ENCODE measurements at places on chromosomes 4 and X.

DNA sequence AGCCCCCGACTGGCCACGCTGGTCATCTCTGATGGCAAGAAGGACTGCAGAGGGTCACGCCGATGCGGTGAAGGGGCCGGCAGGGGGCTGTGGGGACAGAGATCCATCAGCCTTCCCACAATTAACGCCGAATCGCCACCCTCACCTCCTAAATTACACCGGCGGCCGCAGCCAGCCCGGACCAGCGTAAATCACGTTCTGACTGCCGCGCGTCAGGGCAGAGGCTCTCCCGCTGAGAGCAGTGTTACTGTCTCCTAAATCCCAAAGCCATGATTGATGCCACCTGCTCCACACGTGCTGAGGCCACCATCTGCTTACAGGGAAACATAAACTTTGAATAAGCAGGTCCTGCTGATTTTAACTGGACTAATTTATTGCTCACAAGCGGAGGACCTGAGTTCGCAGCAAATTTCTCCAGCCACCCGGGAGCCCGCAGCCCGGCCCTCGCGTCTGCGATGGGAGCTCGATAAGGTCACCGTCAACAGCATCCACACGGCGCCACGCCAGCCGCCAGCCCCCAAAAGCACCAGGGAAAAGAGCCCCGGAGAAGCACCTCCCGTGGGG, 127.3 kb upstream of the NKX1-1 start:
- no peak for DNase-seq

DNA sequence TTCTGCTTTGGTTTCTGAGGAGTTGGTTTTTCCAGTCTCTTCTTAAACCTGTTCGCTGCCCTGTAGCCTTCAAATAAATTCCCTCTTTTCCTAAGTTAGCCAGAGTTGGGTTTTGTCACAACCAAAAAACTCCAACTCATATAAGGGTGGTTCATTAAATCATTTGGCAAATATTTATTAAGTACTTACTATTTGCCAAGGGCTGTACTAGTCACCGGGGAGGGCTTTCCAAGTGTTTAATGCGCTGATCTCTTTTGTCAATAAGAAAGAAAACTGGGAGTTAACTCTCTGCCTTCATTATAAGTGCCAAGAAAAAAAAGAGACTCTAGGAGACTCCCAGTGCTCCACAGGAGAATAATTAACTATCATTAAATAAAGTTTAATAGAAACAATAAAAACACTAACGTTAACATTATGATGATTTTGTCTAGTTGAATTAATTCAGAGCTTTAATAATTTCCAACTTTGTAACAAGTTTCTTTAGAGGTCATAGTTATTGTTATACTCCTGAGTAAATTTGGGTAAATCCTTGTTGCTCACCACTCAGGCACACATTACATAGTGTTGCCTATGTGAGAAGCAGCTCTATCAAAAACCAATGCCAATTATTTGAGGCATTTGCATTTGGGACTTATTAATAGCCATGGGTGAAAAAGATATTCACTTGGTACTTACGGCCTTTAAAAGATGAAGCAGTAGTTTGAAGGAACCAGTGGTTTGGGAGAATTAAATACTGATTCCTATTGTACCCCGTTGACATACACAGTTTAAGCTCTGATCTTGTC, 122.5 kb upstream of the TEX13D start:
- no peak for DNase-seq

GRCh38 chrX:139121616-139122286, 408.8 kb upstream of the F9 start:
- no peak for DNase-seq

GRCh38 chr4:11049001-11049400, 364.4 kb upstream of the CLNK start:
- DNase-seq = no peak

- DNase-seq = peak; percentile 91
Measured at GRCh38 chrX:115560978-115561604, at the start of gene PLS3. PLS3 (plus strand) TSS chrX:115561174; CDS start chrX:115610251, 49,077 bp downstream.

GRCh38 chr4:80386281-80386886, 50.9 kb downstream of the CFAP299 start:
- no peak for DNase-seq

DNA sequence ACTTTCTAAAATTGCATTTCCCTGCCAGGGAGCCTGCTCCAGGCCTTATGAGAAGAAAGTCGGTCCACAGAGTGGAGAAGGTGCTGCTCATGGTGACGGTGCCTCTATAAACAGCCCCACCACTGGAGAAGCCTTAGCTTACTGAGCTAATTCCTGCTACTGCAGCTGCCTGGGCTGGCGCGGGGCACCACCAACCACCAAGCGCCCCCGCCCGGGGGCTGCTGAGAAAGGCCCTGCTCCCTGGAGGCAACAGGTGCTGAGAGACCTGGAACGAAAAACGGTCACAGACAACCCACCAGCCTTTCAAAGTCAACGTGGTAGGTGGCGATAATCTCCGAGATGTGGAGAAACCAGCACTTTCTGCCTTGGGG, 2.9 kb downstream of the HCFC1 start:
- no peak for DNase-seq

GRCh38 chr4:73762409-73762808, 22.0 kb downstream of the CXCL8 start:
- no peak for DNase-seq

GRCh38 chr4:177283167-177283566, 26.5 kb upstream of the NEIL3 start:
- peak; percentile 76 for DNase-seq

- DNase-seq = peak; percentile 37
Measured at GRCh38 chrX:153063315-153063714, 7.0 kb downstream of the PNMA3 start.

DNA sequence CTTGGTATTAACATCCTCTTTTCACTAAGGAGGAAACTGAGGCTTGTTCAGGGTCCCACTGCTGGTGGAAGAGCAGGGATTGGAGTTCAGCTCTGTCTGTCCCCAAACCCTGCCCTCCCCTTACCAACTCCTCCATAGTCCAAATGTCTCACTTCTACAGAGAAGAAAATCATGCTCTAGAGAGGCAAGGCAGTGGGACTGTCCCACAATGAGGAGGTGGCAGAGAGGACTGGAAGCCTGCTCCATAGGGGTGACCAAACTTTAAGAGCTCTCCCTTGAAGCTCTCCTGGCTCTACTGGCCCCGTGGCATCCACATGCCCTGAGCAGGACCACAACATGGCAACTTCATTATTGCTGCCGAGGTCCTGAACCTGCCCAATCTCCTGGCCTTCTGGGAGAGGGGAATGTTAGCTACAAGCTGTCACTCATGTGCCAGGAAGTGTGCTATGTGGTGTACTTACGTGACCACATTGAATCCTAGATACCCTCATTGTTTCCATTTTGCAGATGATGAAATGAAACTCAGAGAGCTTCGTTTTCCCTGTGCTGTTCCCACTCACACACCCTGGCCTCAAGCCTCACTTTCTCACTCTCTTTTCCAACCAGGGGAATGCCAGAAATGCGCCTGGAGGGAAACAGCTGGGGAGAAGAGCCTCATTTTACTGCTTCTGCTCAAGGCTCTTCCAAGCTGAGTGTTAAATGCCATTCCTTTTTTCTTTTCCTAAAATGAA, 71.5 kb downstream of the ANAPC4 start:
- peak; percentile 59 for DNase-seq

GRCh38 chr4:10013722-10014121, 7.6 kb downstream of the SLC2A9 start:
- no peak for DNase-seq

DNA sequence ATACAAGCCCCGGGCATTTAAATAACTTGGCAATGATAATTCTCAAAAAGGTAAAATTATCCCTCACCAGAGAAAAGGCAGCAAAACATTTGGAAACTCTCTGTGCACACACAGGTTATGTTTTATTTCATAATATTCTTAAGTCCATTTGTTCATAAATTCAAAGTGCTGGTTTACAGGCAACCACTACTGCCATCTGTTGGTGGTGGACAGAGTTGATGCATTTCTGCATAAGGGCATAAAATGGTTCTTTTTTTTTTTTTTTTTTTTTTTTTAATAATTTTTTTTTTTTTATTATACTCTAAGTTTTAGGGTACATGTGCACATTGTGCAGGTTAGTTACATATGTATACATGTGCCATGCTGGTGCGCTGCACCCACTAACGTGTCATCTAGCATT, 31.5 kb upstream of the IL21 start:
- DNase-seq = peak; percentile 61

DNA sequence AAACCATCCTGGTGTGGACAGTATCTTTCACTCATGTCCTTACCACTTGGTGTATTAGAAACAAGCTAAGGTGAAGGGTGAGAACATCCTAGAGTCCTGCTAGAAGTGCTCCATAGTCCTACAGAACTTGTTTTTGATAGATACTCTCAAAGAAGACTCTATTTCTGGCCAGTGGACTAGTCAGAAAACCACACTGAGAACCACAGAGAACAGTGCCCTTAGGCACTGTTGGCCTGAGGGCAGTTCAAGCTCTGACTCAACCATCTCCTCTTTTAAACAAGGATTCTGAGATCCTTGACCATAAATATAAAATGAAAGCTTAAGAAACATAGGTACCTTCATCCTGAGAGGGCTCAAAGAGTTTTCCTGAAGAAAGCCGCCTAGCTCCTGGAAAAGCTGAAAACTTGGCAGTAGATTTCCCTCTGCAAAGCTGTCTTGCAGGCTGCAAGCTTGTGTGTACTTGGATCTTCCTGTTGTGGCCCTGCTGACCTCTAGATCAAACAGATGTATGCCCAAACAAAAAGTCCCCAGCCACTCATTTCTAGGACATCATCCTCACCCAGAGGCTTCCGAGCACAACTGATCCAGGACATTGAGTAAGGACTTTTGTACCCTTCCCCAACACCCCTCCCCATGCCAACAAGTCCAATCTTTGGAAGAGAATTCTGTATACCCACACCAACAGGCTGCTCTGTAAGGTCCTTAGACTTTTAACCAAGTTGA, 111.6 kb upstream of the CXCL13 start:
- DNase-seq = no peak

GRCh38 chrX:23952984-23953907, 45.4 kb downstream of the CXorf58 start:
- no peak for DNase-seq

GRCh38 chr4:146098397-146098796, 77.1 kb upstream of the LSM6 start:
- DNase-seq = no peak

- no peak for DNase-seq
Measured at GRCh38 chr4:87029356-87029755, 94.5 kb downstream of the AFF1 start.

- no peak for DNase-seq
Measured at GRCh38 chrX:39630344-39630743, 467.4 kb downstream of the BCOR start.

- no peak for DNase-seq
Measured at GRCh38 chrX:40418146-40418812, 162.5 kb upstream of the ATP6AP2 start.

DNA sequence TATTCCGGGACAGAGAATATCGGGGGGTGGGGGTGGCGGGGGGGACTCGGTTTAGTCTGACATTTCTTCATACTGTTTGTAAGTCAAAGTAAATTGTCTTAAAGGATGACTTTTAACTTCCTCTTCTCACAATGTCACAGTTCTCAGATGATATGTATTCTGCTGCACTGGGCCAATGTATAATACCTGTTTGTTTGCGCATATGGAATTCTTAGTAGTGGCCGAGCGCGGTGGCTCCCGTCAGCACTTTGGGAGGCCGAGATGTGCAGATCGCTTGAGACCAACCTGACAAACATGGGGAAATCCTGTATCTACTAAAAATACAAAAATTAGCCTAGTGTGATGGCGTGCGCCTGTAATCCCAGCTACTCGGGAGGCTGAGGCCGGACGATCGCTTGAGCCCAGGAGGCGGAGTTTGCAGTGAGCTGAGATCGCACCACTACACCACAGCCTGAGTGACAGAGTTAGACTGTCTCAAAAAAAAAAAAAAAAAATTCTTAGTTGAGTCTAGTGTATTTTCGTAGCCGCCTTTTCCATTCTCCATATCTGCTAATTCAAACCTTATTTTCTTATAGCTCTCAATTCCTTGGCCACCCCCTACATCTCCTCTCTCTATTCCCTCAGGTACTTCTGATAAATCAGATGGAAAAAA, 851 bp downstream of the POLR2B start:
- peak; percentile 46 for DNase-seq

DNA sequence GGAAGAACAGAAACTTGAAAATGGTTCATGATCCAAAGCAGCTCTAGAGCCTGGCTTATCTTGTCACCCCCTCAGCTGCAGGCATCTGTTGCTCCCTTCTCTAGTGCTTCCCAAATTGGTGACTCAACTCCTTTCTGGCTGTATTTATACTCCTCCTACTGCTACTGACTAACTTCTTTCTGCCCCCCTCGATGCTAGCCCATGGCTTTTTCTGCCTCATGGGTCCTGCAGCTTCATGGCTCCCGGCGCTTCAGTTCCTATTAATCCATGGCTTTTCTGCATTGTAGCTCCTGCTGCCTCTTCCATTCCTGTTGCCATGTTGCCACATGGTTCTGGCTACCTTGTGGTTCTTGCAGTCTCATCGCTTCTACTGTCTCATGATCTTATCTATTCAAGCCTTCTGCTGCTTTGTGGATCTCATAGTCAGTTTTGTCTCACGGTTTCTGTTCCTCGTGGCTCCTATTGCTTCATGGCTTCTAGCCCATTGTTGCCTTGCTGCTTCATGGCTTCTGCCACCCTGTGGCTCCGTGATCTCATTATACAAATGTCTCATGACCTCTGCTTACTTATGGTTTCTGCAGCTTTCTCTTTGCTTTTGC, 48.1 kb downstream of the SMC1A start:
- peak; percentile 2 for DNase-seq

GRCh38 chr4:108544481-108544880, 75.9 kb upstream of the RPL34 start:
- peak; percentile 45 for DNase-seq

- DNase-seq = no peak
Measured at GRCh38 chrX:39883666-39884065, 214.1 kb downstream of the BCOR start.

GRCh38 chr4:87406462-87406861, 15.5 kb upstream of the HSD17B11 start:
- no peak for DNase-seq

DNA sequence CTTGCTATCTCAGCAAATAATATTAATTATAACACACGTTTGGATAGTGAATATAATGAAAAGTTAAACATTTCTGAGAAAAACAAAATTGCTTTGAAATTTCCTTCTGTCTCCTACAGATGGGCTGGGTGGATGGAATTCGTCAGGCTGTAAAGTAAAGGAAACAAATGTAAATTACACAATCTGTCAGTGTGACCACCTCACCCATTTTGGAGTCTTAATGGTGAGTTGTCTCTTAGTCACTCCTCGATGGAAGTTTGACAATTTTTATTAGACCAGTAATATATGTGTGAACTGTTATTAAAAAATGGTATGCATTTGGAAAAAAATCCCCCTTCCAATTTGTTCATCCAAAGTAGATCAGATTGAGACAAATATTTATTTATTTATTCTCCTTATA, 92.5 kb upstream of the BRS3 start:
- DNase-seq = peak; percentile 2

- DNase-seq = peak; percentile 67
Measured at GRCh38 chrX:100615005-100615404, 21.6 kb downstream of the TSPAN6 start.

GRCh38 chr4:122953924-122954323, 31.5 kb upstream of the NUDT6 start:
- DNase-seq = no peak

- no peak for DNase-seq
Measured at GRCh38 chr4:159652871-159653270, 550.0 kb downstream of the RAPGEF2 start.

Data from fibroblast of skin of back (primary cell).